ENCODE measurements at places on chromosomes 12 and 14.

- DNase-seq = no peak
These were observed 5.1 kb upstream of the ENDOU start for GRCh38 chr12:47730341-47730744.

GRCh38 chr12:82721726-82722125 lies 35.0 kb downstream of the TMTC2 start:
- DNase-seq = no peak

GRCh38 chr14:91742621-91743304 lies 10.9 kb upstream of the CATSPERB start:
- DNase-seq = no peak

DNA sequence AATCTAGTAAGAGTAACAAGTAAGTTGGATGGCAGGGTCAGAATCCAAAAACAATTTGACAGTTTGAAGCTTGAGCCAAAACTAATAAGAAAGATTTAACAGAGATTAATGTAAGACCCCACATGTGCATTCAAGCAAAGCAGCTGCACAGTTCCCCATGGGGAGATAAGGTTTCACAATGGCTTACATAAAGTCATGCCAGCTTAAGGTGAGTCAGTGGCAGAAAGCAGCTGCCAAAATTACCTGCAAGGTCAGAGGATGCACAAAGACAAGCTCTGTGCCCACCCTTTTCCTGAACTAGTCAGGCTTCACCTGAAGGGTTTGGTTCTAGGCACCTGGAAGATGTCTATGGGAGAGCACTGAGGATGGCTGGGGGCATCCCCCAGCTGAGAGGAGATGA lies 36.6 kb upstream of the KRT77 start:
- DNase-seq = no peak

GRCh38 chr12:21559855-21560569 lies 33.9 kb downstream of the SPX start:
- DNase-seq = no peak

- DNase-seq = no peak
These were observed 4.2 kb upstream of the DTX3 start for GRCh38 chr12:57600395-57600794.

DNA sequence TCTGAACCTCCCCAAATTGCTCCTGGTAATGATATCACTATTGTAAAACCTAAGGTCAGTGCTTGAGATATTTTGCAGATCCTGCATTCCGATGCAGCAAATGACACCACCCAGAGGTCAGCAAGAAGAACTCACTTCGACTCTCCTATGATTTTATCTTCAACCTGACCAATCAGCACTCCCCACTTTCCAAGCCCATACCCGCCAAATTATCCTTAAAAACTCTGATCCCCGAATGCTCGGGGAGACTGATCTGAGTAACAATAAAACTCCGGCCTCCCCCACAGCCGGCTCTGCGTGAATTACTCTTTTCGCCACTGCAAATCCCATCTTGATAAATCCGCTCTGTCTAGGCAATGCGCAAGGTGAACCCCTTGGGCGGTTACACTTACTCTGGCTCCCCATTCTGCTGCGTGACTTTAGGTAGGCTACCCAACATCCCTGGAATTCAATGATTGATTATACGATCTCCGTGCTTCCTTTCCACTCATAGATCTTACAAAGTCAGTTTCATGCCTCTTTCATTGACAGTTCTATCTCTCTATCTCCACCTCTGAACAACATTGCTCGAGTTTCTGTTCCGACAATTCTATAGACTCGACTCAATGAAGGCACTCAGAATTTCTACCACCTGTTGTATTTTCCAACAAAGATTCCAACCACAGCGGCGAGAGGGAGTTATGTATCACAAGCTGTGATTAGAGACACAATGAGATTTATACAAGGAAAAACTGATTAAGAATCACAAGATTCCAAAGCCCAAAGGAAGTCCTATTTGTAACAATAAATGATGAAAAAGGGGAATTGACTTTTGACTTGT lies 939 bp downstream of the NPC2 start:
- no peak for DNase-seq

- no peak for DNase-seq
These were observed 2.7 kb downstream of the GLTP start for GRCh38 chr12:109877504-109878246.

- DNase-seq = no peak
These were observed 23.4 kb upstream of the EIF5 start for GRCh38 chr14:103310576-103311095.

DNA sequence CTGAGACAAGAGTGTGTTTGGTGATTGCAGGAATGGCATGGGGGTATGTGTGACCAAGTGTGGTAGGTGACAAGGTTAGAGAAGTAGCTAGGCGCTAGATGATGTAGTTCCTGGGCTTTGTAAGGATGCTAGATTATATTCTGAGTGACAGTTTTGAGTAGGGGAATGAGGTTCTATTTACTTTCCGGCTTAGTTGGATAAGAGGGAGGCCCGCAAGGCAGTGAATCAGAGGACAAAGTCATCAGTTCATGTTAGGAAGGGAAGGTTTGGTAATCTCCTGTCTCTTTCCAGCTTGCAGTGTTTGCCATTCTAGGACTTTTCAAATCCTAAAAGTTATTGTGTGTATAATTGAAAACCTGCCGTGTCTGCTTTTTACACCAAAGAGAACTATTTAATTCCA lies 45.0 kb downstream of the CFAP54 start:
- no peak for DNase-seq

- no peak for DNase-seq
These were observed 3.8 kb upstream of the TRHDE start for GRCh38 chr12:72268386-72268785.

- no peak for DNase-seq
These were observed 179.7 kb upstream of the PLXNC1 start for GRCh38 chr12:93968536-93969285.

- DNase-seq = no peak
These were observed 295.2 kb downstream of the NUAK1 start for GRCh38 chr12:105843561-105843960.

GRCh38 chr14:86217523-86217922 lies 687.6 kb downstream of the FLRT2 start:
- DNase-seq = no peak

DNA sequence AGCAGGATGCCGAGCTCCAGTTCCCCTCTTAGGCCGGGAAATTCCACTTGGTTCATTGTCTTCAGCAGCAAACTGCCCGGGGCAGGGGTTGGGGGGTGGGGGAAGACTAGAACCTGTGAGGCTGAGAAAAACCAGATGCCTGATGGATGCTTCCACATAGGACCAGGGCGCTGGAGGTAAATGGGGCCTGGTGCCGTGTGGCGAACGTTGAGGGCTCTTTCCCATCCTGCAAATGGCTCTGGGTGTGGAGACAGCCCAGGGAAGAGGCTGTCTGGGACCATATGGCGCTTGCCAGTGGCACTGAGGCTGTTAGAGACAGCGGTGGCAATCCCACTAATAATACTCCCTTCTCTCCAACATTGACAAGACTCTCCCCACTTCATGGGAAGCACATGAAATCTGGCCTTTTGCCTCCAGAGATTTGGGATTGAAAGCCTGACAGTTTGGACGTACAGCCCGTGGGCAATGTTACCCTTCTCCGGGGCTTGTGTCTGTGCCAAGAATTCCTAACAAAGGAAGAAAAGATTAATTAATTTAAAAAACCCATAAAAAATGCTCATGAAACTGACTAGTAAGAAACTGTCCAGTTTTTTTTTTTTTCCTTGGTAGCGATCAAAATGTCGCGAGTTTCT lies 44.5 kb downstream of the MAP1LC3B2 start:
- no peak for DNase-seq

DNA sequence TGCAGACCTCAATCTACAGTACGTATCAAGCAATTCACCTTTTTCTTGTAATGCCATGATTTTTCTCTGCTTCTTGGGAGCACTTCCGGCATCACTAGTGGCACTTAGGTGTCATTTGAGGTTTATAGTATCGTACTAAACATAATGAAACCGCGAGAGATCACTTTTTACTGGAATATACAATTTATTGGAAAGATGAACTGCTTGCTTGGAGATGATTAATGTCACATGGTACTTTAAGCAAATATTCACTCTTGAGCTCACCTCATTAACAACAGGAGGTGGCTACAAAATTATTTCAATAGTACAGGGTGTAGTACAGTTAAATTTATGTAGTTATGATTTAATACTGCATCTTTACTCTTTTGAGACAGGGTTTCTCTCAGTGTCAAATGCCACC lies 11.5 kb downstream of the FUT8 start:
- DNase-seq = no peak

DNA sequence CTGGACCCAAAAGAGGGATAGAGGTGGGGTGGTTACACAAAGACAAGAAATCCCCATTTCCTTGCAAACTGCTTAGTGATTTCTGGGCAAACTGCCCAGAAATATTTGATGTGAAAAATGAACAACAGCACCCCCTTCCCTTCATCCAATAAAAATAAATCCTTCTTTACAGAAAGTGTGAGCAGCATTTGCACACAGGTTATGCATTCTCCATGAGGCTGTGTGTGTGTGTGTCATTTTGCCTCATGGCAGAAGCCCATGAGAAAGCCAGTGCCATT lies 17.2 kb upstream of the NRXN3 start:
- DNase-seq = no peak

DNA sequence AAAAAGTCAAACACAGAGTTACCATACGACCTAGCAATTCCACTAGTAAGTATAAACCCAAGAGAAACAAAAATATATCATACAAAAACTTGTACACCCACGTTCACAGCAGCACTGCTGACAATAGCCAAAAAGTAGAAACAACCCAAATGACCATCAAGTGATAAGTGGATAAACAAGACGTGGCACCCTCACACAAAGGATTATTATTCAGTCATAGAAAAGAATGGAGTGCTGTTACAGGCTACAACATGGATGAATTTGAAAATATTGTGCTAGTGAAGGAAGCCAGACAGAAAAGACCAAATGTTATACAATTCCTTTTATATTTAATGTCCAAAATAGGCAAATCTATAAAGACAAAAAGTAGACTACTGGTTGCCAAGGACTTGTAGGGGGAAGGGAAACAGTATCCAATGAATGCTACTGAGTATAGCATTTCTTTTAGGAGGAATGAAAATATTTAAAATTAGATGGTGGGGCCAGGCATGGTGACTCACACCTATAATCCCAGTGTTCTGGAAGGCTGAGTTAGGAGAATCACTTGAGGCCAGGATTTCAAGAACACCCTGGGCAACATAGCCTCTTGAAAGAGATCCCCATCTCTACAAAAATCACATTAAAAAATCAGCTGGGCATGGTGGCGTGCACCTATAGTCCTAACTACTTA lies 41.9 kb downstream of the SPTLC2 start:
- no peak for DNase-seq

DNA sequence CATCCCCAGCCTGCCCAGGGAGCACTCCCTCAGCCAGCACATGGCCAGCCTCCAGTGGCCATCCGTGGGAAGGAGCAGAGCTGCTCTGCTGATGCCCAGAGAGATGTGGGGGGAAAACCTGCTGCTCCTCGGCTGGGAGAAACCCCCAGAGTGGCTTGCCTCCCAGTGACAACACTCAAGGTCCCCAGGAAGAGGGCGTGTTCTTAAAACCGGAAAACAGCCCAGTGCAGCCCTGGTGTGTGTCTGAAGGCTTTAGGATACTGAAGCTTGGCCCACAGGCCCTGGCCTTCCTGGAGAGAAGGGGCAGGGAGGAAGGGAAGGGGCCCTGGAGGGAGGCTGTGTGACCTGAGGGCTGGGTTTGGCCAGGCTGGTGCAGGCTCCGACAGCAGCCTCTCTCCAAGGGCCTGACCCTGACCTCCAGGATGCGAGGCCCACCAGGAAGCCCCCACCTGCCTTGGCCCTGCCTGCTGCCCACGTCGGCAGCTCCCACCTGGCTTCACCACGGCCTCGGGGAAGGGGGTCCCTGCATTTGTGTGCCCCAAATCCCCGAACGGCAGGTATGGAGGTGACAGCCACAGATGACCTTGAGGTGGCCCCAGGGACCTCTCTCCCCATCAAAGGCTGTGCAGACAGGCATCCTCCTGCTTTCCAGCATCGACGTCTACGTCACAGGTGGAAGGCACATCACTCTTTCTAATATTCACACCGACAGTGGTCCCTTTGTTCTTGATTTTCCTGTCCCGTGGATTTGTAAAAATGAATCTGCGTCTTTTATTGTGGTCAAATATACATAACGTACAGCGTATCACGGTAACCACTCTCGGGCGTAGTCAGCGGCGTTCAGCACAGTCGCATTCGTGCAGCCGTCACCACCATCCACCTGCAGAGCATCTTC lies 190.0 kb upstream of the C14orf180 start:
- no peak for DNase-seq

DNA sequence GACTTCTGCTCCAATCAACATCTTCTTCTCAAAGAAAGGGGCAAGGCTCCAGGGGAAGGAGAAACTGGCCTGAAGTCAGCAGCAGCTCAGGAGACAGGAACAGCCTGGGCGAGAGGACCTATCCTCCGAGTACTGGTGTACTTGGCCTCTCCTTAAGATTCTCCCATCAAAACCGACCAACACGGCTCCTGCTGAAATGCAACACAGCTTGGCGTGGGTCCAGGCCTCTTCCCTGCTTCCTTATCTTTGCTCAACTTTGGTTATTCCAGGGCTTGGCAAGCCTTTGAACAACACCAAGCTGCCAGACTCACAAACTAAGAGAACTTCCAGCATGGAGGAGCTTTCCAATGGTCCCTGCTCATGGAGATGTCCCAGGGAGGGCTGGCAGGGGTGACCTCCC lies 377.4 kb downstream of the BCL11B start:
- DNase-seq = no peak

DNA sequence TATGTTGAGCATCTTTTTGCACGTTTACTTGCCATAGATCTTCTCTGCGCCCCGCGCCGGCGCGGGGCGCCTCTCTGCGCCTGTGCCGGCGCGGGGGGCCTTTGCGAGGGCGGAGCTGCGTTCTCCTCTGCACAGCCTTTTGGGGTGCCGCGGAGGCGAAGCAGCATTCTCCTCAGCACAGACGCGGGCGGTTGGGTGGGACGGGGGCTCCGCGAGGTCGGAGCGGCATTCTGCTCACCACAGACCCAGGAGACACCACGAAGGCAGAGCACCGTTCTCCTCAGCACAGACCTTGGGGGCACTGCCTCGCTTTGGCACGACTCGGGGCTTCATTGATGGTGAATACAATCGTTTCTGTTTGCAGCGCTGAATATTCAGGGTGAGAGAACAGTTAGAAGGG lies 28.5 kb upstream of the ANHX start:
- no peak for DNase-seq

DNA sequence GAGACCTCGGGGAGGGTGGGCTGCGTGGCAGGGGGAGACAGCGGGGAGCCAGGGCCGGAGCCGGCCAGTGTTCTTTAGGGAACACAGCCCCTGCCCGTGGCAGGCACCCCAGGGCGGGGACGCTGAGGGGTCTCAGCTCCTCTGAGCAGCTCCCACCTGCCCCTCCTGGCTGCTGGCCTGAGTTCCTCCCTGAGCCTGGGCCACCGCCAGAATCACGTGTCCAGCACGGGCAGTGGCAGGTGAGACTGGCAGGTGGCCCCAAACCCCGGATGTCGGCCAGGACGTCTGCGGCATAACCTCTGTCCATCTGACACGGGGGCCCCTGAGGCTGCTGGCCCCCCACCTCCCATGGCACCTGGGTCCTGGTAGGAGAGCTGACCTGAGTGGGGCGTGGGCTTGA lies 25.1 kb downstream of the NOC4L start:
- no peak for DNase-seq

GRCh38 chr12:73274976-73275375 lies 1002.8 kb downstream of the TRHDE start:
- no peak for DNase-seq

- DNase-seq = no peak
These were observed 8.4 kb downstream of the SYNDIG1L start for GRCh38 chr14:74417611-74418010.
